Large intestine (tissue), 12 donors: ENCODE measurements at places on chromosomes 3 and 15. TPM values are rescaled to one million over a fixed set of nuclear protein-coding genes. Genes with fewer than 3 reads are reported as not detected.
A peak's percentile ranks its signal among the peaks of the same experiment; 100 is the strongest.

The EXD1 gene
- polyA plus RNA-seq, result 0.01 TPM

The PCCB gene
- polyA plus RNA-seq, result 33.1 TPM

The ALDH1A2 gene
- 13.7 TPM for polyA plus RNA-seq

The LAMB2 gene
- 209 TPM for polyA plus RNA-seq

The PRSS50 gene
- polyA plus RNA-seq, result 3.1 TPM

The FHIT gene
- polyA plus RNA-seq, result 35.8 TPM

The IQCF5 gene
- polyA plus RNA-seq, result not detected

The CPA3 gene
- polyA plus RNA-seq, result 0.52 TPM

The COL6A5 gene
- 2.2 TPM for polyA plus RNA-seq

The GREM1 gene
- 26.2 TPM for polyA plus RNA-seq

The SCN5A gene
- polyA plus RNA-seq, result 3.5 TPM

GRCh38 chr3:191473661-191474198, 12.8 kb downstream of the PYDC2 start:
- DNase-seq, result no peak

- no peak for DNase-seq
These were observed 163.1 kb upstream of the MANF start for GRCh38 chr3:51221959-51222358.

DNA sequence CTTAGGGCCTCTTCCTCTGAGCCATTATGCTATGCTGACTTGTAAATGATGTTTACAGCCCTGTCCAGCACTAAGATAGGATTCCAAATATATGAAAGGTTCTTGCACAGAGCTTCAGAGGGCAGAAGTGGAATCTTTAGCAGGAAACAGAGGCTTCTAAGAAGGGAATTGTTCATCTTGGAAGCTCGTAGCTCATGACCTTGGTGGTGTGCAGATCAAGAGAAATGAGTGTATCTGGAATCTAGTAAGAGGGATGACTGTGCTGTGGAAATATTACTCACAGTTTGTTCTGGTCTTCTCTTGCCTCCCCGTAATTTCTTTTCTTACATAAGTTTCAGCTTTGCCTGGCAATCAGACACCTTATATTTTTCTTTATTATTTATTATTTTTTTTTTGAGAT, 175.8 kb downstream of the SPATA16 start:
- no peak for DNase-seq

GRCh38 chr15:24848050-24848449, 106.7 kb upstream of the SNRPN start:
- DNase-seq, result peak; percentile 43

- DNase-seq, result no peak
These were observed 3.8 kb upstream of the PLXNA1 start for GRCh38 chr3:126979046-126979628.

DNA sequence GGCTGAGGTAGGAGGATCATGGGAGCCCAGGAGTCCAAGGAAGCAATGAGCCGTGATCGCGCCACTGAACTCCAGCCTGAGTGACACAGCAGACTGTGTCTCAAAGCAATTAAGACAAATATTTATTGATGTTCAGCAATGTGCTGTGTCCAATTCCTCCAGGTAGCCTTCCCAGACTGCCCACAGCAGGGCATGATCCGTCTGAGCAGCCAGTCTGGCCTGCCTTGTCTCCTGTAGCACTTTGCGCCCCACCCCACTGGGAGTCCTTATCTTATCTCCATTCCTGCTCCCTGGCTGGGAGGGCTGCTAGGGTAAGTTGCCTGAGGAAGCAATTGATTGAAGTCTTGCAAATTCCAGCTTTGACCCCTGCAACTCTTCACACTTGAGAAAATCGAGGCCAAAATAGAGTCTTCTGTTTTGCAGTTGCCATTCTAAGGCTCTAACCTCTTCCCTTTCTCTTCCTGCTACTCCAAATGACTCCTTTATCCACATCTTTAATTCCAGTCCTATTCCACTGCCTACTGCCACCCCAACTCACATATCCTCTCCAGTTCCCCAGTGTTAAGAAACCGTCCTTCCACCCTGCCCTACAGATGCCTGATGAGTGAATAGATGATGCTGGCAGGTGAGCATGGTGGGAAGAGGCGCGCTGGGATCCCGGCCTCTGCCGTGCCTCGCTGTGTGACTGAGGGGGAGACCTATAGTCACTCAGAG, 26.9 kb upstream of the LCTL start:
- peak; percentile 45 for DNase-seq

DNA sequence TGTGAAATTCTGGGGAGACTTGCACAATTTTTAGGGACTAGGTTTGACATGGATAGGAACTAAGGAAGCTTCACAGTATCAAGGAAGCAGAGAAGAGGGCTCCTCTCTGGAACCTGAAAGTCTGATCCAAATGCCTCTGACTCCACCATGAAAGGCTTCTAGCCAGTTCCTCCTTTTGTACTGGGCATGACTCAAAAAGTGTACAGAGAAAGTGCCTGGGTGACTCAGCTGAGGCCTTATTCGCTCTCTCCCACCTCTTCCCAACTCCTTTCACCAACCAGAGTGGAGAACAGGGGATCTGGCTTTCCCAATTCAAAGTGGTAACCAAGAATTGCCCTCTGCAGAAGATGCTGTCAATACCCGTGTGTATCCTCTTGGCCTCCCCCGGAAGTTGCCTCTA, 342.9 kb upstream of the PROK2 start:
- no peak for DNase-seq

- no peak for DNase-seq
These were observed 6.4 kb downstream of the ATP8B4 start for GRCh38 chr15:50112488-50113186.

- no peak for DNase-seq
These were observed 221.5 kb downstream of the ZIC4 start for GRCh38 chr3:147184794-147185193.

- peak; percentile 43 for DNase-seq
These were observed 43.9 kb upstream of the PLXND1 start for GRCh38 chr3:129650256-129650872.

- DNase-seq, result peak; percentile 88
These were observed 2.3 kb upstream of the TMPRSS7 start for GRCh38 chr3:112032098-112032731.

- DNase-seq, result no peak
These were observed 35.8 kb downstream of the PEAK1 start for GRCh38 chr15:77384086-77384485.

DNA sequence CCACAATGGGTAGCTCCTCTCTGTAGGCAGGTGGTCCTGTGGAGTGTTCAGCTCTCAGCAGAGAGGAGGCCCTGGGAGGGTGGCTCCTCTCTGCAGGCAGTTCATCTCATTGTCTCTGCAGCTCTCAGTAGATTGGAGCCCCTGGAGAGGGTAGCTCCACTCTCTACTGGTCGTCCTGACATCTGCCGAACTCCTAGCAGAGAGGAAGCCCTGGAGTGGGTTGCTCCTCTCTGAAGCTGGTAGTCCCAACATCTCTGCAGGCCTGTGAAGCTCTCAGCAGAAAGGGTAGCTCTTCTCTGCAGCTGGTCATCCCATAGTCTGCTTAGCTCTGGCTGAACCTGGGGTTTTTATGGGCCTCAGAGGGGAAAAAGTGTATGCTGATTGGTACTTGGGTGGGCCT, 50.8 kb downstream of the EFCAB12 start:
- DNase-seq, result no peak

GRCh38 chr15:29183071-29183831, 86.4 kb downstream of the NSMCE3 start:
- DNase-seq, result no peak

- no peak for DNase-seq
These were observed 271.7 kb downstream of the SHQ1 start for GRCh38 chr3:72576563-72576962.

DNA sequence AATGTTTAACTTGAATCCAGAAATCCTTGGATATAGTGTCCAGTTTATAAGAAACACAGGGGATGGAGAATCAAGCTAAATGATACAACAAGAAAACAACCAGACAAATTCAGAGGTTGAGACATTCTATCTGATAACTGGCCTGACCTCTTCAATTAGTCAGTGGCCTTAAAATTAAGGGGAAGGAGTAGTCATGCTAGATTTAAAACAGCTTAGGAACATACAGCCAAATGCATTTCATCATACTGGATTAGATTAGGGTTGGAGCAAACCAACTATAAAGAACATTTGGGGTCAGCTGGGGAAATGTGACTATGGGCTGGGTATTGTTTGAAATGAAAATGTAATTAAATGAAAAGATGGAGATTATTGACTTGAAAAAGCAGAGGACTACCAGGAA, 53.3 kb downstream of the PPARG start:
- DNase-seq, result no peak

DNA sequence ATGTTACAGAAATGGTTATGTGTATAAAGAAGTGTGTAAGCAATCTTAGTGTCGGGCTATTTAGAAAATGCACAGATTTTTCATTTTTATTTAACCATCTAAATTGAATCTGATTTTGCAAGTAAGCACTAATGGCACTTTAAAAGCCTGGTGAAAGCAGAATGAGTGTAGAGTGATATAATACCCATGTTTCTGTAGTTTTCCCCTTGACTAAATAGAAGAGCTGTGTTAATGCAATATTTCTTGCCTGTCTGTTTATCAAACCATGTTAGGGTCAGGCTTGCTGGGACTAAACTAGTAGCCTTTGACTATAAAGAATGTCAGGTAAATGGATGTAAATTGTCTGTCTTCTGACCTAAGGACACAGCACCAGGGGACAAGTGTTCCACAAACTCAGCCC, 714.0 kb downstream of the CADM2 start:
- DNase-seq, result no peak

GRCh38 chr3:187665764-187666402, 4.3 kb downstream of the SST start:
- DNase-seq, result no peak

DNA sequence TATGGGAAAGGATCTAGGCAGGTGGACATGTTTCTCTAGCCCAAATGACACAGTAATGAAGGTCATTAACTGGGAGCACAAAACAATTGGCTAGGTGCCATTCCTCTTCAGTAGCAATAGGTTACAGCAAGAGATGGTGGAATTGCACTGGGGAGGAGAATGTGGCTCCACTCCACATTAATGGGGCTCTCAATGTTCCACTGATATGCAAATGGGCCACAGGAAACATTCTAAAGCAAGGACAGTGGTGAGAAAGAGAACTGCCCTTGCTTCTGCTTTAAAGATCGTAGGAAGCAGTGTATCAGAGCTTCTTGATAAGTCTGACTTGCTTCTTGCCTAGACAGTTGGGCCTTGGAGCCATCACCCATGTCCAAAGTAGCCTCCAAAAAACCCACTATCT, 271.4 kb upstream of the PPP2R3A start:
- no peak for DNase-seq

GRCh38 chr3:110767838-110768237, 303.8 kb upstream of the NECTIN3 start:
- no peak for DNase-seq

- peak; percentile 87 for DNase-seq
These were observed 18.6 kb downstream of the PDIA5 start for GRCh38 chr3:123085293-123085931.

DNA sequence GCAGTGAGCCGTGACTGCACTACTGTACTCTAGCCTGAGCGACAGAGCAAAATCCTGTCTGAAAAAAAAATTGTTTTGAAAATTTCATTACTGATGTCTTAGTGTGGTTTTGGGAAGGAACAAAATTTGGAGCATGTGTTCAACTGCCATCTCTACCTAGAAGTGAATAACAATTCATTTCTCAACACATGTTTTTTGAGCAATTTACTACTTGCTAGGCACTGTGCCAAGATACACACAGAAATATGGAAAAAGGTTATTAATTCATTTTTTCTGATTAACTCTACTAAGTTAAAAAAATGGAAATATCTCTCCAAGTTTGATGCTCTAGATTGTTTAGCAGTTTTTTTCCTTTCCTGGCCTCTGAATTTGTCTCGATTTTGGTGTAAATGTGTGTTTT, 5.2 kb upstream of the TCF12 start:
- no peak for DNase-seq

GRCh38 chr3:150286390-150287147, 121.5 kb upstream of the TSC22D2 start:
- peak; percentile 22 for DNase-seq

- no peak for DNase-seq
These were observed 30.1 kb downstream of the TOMM70 start for GRCh38 chr3:100370756-100371155.

GRCh38 chr3:48369693-48370332, 2.2 kb upstream of the FBXW12 start:
- no peak for DNase-seq

DNA sequence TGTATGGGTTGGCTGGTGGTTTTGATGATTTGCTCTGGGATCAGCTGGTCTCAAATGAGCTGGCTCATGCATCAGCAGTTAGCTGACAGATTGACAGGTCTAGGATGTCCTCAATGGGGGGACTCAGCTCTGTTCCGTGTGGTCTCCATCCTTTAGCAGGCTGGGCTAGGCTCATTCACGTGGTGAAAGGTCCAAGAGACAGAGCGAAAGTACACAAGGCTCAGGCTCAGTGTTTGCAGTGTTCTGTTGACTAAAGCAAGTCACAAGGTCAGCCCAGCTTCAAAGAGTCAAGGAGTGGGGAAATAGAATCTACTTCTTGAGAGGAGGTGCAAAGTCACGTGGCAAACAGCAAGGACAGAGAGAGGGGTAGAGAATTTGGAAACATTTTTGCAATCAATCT, 126.5 kb upstream of the CMC1 start:
- DNase-seq, result no peak

DNA sequence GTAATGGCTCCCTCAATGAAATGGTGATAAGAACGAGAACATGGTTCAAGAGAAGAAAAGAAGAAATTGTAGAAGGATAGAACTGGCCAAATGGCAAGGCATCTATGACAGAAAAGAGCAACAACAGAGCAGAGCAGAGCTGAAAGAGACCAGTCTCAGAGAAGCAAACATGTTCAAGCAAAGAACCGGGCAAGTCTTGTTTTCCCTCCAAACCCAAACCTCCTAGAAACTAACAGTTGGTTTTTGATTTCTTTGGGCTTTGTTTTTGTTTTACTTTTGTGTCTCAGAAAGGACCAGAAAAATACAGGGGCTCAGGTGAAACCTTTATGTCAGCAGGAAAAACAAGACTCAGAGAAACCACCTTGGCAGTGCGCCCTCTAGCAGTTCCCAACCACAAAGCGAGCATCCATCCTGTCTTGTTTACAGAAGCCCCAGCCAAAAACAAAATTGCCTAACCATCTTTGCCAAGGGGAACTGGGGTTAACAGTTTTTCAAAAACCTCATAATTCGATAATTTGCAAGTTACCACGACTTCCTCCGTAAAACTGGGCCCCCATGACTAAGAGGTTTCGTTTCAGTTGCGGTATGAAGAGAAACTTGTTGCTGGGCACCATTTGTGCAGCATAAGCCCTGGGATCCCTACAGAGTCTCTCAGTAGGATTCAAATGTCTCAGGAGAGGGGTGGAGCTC, 159.2 kb upstream of the SLC24A5 start:
- no peak for DNase-seq

- no peak for DNase-seq
These were observed 23.6 kb upstream of the LRRC34 start for GRCh38 chr3:169836078-169836941.

- peak; percentile 88 for DNase-seq
These were observed 7.6 kb downstream of the EPHB3 start for GRCh38 chr3:184568924-184569829.

DNA sequence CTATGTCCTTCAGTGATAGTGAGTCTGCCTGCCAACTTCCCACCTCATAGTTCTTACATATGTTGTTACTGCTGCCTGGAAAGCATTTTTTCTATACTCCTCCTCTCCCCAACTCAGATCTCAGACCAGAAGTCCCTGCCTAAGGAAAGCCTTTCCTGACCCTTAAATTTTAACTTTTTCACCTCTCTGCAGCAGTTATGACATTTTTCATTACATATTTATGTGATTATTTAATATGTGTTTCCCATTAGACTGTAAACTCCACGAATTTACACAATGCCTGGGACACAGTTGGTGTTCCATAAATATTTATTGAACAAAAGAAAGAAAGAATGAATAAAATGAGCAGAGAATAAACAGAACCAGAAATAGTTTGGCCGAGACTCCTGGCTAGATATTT, 125.5 kb downstream of the MITF start:
- DNase-seq, result no peak
